Left lung (tissue), 14 donors: ENCODE measurements at places on chromosomes 5 and 9.

GRCh38 chr9:87810679-87811178, 71.9 kb upstream of the SPATA31E1 start:
- DNase-seq = no peak
- peaks cover 13% of the 10 kb centered on the region for H3K4me1 ChIP-seq
- no peak overlapping the region for H3K4me3 ChIP-seq
- H3K27ac ChIP-seq = no peak overlapping the region
- H3K27me3 ChIP-seq = no peaks in the 10 kb centered on the region
- no peaks in the 10 kb centered on the region for H3K36me3 ChIP-seq

DNA sequence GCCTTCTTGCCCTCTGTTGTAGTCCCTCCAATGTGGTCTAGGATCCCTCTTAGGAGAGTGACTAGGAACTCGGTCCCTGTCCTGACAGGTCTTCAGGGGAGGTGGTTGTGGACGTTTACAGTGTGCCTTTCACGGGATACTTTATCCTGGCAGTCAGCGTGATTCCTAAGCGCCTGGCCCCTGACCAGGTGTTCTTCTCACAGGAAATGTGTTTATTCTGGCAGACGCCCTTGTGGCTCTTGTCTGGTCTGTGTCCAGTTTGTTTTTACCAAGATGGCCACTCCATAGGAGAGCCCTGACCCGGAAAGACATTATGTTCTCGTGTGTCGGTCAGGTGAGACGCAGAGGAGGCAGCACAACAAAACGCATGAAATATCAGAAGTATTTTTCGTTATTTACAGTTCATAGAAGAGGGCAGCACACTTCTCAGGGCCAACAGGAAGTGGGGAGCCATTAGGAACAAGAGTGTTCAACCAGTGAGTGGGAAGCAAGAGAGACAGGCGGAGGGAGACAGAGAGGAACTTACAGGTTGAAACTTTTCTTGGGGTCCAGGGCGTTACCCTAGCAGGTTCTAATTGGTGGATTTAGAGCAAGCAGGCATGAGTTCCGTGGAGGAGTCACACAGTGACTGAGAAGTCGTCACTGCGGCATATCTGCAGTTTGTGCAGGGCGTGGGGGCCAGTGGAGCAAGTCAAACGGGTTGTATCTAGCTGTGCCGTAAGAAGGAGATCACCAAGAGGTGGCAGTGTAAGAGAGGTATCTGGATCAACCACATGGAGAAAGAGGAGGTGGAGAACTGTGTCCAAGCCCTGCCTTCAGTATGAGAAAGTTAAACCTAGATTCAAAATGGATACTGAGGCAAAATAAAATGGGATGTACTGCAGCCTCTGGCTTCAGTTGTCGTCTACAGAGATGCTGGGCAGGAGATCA, 412.9 kb downstream of the ZSWIM6 start:
- no peak overlapping the region for H3K4me3 ChIP-seq
- no peaks in the 10 kb centered on the region for H3K27me3 ChIP-seq
- H3K4me1 ChIP-seq = no peaks in the 10 kb centered on the region
- no peak overlapping the region for H3K27ac ChIP-seq
- no peaks in the 10 kb centered on the region for H3K36me3 ChIP-seq

DNA sequence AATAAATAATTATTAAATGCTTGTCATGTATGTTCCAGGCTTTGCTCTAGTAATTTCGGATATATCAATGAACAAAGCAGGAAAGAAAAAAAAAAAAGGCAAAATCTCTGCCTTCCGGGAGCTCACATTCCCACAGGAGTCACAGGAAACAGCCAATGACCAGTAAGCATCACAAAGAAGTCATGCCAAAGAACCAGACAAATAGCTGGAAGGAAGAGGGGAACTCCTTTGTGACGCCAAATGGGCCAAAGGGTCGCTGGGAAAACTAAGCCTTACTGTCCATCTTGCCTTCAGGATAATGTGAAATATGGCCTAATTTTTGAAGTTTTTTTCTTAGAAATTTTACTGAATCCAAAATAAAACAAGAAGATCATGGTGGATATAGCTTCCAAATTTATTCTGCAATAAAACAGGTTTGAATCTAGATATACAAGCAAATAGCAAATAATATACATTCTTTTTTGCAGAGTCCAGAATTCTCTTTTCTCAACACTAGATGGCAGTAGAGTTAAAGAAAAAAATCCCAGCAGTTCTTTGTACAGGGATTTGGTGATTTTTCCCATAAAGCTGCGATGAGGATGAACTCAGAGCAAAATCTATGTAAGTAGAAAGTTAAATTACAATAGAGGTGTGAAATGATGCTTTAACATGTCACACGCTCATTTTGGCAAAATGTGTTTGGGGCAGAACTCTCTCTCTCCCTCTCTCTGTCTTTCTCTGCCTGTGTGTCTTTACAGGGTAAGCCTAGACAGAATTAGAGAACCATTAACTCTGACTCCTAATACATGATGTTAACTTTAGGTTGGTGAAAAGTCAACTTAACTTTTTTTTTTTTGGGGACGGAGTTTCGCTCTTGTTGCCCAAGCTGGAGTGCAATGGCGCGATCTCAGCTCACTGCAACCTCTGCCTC, 60.0 kb upstream of the TUT7 start:
- H3K4me3 ChIP-seq = no peak overlapping the region
- no peaks in the 10 kb centered on the region for H3K36me3 ChIP-seq
- H3K4me1 ChIP-seq = no peaks in the 10 kb centered on the region
- H3K27me3 ChIP-seq = no peaks in the 10 kb centered on the region
- no peak for DNase-seq

DNA sequence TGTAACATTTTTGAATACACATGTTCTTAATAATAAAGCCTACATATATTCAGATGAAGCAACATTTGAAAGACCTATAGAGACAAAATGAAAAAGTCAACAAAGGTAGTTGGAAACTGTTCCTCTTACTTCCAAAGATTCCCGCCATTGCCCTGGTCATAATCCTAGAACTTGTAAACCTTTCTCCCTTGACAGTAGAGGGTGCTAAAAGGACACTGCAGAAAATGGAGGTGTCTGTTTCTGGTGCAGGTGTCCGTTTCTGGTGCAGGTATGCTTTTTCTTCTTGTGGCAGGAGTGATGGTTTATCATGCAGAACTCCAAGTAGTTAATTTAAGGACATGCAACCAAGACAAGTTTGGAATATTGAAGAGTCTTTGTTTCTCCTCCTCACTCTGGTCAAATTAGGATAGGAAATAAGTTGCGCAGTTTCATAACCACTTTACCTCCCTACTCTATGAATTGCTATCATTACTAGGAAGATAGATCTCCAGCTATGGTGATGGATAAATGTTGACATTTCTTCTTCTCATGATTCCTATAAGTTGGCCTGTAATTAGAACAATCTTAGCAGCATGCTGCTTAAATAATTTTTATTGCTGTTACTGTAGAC, 56.0 kb upstream of the FAM174A start:
- H3K36me3 ChIP-seq = no peaks in the 10 kb centered on the region
- H3K4me1 ChIP-seq = no peaks in the 10 kb centered on the region
- H3K27me3 ChIP-seq = no peaks in the 10 kb centered on the region
- H3K4me3 ChIP-seq = no peak overlapping the region
- no peak overlapping the region for H3K27ac ChIP-seq

- H3K36me3 ChIP-seq = peaks cover 46% of the 10 kb centered on the region
- no peaks in the 10 kb centered on the region for H3K27me3 ChIP-seq
- H3K27ac ChIP-seq = no peak overlapping the region
- DNase-seq = peak; percentile 92
Observed at GRCh38 chr9:127869310-127870152, 7.9 kb downstream of the AK1 start.

- H3K4me1 ChIP-seq = no peaks in the 10 kb centered on the region
- no peaks in the 10 kb centered on the region for H3K36me3 ChIP-seq
- no peak for DNase-seq
- no peak overlapping the region for H3K27ac ChIP-seq
- H3K27me3 ChIP-seq = no peaks in the 10 kb centered on the region
Observed at GRCh38 chr5:139210585-139210984, 12.4 kb upstream of the SIL1 start.

DNA sequence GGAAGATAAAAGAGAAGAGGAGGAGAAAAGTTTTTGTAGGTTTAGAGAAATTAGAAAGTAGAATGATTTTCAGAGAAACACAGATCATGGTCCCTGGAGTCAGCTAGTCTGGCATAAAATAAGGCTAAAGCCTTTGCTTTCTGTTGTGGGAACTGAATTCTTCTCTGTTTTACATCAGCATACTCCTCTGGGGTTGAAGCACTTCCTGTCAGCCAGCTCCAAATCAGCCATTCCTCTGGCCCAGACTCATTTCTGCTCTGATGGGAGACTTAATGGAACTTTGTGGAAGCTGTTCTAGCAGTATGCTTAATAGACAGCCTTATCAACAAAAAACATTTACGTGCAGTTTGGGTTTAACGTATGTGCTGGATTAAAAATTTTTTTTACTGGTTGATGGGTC, 143.2 kb downstream of the HMHB1 start:
- no peak for DNase-seq
- H3K36me3 ChIP-seq = no peaks in the 10 kb centered on the region
- H3K27ac ChIP-seq = no peak overlapping the region
- H3K4me3 ChIP-seq = no peak overlapping the region
- H3K27me3 ChIP-seq = no peaks in the 10 kb centered on the region

GRCh38 chr9:75664597-75664996, 225.9 kb upstream of the PCSK5 start:
- H3K36me3 ChIP-seq = no peaks in the 10 kb centered on the region
- H3K27me3 ChIP-seq = no peaks in the 10 kb centered on the region
- peak; percentile 16 for DNase-seq
- H3K4me1 ChIP-seq = no peaks in the 10 kb centered on the region

DNA sequence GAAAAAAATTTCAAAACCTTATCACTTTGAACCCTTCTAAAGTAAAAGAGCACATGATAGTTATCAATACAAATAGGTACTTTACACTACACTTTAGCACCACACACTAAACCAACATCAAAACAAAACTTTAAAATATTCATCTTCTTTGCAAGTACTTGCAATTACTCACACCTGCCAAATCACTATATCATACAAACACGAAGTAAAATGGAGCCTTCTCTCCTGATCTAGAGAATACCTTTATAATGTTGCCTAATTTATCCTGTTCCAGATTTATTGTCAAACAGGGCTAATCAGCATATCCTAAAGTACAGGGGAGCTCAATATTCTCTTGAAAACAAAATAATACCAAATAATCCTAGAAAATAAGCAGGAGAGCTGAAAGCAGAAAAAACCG, 3.0 kb downstream of the RNF145 start:
- peaks cover 23% of the 10 kb centered on the region for H3K4me1 ChIP-seq
- H3K36me3 ChIP-seq = peaks cover 6% of the 10 kb centered on the region
- H3K27ac ChIP-seq = peak overlapping the region; percentile 97
- H3K4me3 ChIP-seq = peak overlapping the region; percentile 77
- no peaks in the 10 kb centered on the region for H3K27me3 ChIP-seq

GRCh38 chr5:170067152-170067551, 38.5 kb upstream of the FOXI1 start:
- no peaks in the 10 kb centered on the region for H3K4me1 ChIP-seq
- no peaks in the 10 kb centered on the region for H3K36me3 ChIP-seq
- no peak overlapping the region for H3K27ac ChIP-seq
- no peak for DNase-seq
- no peaks in the 10 kb centered on the region for H3K27me3 ChIP-seq

DNA sequence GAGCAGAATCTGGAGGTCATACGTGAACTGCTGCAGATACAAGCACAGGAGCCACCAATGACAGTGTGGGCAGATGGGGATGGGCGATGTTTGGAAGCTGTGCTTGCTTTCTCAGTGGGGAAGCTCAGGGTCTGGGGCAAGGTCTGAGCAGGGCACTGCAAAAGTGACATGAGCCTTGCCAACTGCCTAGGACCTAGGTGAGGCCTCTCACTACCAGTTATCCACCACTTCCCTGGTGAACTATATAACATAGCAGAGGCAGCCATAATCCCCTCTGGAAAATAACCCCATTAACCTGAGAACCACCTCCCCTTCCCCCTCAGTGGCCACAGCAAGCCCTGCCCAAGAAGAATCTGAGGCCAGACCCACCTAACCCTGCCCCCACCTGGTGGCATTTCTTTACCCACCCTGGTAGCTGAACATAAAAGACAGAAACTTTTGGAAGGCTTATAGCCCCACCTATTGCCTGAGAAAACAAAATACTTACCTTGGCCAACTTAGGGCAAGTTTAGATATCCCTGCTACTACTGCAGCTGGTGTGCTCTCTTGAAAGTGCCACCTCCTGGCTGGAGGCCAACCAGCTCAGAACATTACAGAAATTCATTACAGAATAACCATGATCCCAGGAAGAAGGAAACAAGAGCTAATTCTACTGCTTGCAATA, 18.8 kb upstream of the SPEF2 start:
- H3K4me3 ChIP-seq = no peak overlapping the region
- H3K27ac ChIP-seq = no peak overlapping the region
- H3K27me3 ChIP-seq = no peaks in the 10 kb centered on the region
- H3K36me3 ChIP-seq = no peaks in the 10 kb centered on the region
- no peaks in the 10 kb centered on the region for H3K4me1 ChIP-seq
- no peak for DNase-seq

DNA sequence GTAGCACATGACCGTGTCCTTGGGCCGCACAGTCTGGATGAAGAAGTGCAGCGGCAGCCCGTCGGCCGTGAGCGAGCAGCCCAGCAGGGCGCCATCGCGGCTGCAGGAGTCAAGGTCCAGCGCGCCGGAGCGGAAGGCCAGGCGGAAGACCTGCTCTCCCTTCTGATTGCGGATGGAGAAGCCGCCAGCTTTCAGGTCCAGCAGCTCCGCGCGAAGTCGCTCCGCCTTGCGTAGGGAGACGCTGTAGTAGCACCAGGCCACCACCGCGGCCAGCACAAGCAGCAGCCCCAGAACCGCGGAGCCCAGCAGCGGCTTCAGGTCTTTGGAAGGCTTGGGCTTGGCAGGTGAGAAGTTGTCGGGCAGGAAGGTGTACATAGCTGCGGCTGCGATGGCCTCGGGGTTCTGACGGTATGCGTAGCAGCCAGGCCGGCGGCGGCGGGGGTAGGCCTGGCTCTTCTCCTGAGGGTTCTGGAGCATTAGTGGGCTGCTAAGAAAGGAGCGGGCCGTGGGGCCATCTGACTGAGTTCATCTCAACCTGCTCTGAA, 4.2 kb downstream of the MYORG start:
- H3K27ac ChIP-seq = no peak overlapping the region
- H3K4me1 ChIP-seq = no peaks in the 10 kb centered on the region
- H3K27me3 ChIP-seq = peaks cover 15% of the 10 kb centered on the region
- no peaks in the 10 kb centered on the region for H3K36me3 ChIP-seq
- DNase-seq = peak; percentile 21

- H3K4me3 ChIP-seq = no peak overlapping the region
- H3K27ac ChIP-seq = no peak overlapping the region
- H3K27me3 ChIP-seq = peaks cover 93% of the 10 kb centered on the region
- no peaks in the 10 kb centered on the region for H3K4me1 ChIP-seq
- H3K36me3 ChIP-seq = no peaks in the 10 kb centered on the region
Observed at GRCh38 chr5:174692381-174692780, 32.0 kb upstream of the MSX2 start.

GRCh38 chr5:112960863-112961504, 15.6 kb upstream of the DCP2 start:
- DNase-seq = no peak
- H3K4me3 ChIP-seq = no peak overlapping the region
- peaks cover 40% of the 10 kb centered on the region for H3K4me1 ChIP-seq
- no peaks in the 10 kb centered on the region for H3K27me3 ChIP-seq
- H3K27ac ChIP-seq = no peak overlapping the region
- no peaks in the 10 kb centered on the region for H3K36me3 ChIP-seq

DNA sequence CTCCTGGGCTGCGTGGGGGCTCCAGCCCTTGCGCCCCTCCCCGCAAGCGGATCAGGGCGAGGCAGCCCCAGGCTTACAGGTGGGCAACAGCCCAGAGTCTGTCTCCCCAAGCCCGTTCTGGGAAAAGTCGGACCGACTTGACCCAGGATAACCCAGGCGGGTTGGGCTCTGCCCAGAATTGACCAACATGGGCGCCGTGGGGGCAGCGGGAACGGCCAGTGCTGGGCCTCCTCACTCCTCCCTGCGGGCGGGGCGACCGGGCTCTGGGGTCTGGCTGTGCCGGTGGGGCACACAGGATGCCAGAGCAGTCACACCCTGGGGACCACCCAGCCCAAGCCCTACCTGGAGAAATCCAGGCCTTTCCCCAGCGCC, 15.3 kb upstream of the SYNPO start:
- peaks cover 26% of the 10 kb centered on the region for H3K4me1 ChIP-seq
- peak overlapping the region; percentile 63 for H3K4me3 ChIP-seq
- H3K27me3 ChIP-seq = peaks cover 24% of the 10 kb centered on the region
- H3K27ac ChIP-seq = peak overlapping the region; percentile 85
- DNase-seq = no peak
